CD8-positive, alpha-beta T cell (primary cell): ENCODE measurements at places on chromosomes 3 and 15.

- DNase-seq: no peak
Measured at GRCh38 chr3:190865828-190866227, 3.3 kb upstream of the GMNC start.

DNA sequence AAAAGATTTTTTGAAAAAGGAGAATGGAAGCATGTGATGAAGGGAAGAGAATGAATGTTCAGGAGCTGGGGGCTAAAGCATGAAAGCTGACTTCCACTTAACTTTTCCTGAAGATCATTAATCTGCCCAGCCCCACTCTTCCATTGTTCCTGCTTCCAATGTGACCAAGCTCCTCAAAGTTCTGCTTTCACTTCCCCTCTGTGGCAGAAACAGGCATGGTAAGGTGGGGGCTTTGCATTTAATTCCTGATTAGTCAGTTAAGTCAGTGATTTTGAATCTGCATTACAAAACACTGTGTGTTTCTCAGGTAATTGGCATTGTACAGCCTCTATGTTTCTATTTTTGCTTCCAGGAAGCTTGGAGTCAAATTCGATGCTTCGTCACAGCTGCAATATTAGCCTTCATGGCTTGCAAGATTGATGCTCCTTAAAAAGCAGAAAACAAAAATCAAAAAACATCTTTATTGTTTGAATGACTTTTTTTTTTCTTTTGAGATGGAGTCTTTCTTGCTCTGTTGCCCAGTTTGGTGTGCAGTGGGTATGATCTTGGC is 7.3 kb upstream of the TM6SF1 start:
- no peak for DNase-seq

DNA sequence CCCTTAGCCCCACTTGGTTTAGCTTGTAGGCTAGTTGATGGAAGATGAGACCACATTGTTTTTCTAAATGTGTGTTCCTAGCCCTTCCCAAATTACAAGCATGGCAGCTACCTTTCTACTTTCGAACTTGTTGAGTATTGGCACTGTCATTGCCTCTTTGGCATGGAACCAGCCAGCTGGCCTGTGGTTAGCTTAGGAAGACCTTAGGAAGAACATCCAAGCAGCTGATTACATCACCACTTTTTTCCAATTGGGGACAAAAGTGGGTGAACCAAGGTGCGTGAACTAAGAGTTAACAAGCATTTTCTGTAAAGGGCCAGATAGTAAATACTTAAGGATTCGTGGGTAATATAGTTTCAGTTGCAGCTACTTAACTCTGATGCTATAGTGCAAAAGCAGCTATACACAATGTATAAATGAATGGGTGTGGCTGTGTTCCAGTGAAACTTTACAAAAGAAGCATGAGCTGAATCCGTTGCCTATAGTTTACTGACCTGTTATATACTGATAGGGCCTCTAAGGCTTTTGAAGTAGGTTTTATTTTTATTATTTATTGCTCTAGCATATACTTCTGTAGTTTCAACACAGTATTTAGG is 8.5 kb downstream of the KLHL18 start:
- DNase-seq: no peak

DNA sequence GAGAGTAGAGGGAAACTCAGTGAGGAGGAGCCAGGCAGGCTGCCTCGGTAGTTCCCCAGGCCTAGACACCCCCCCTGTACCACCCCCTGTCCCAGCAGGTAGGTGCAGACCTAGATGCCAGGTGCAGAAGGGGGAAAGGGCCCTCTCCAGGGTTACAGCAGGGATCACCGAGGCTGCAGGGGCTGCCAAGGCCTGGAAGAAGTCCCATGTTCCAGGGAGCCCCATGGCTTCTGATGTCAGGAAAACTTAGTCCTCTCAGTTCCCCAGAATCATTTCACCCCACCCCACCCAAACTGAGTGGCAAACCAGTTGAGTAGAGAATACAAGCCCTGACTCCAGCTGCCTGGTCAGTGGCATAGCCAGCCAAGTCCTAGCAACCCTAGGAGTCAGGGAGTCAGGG is 7.4 kb upstream of the SEMA3B start:
- no peak for DNase-seq

GRCh38 chr3:143849854-143850549 is 1.7 kb upstream of the SLC9A9 start:
- DNase-seq: no peak
